Hindlimb muscle (tissue), 1 donor: ENCODE measurements at places on chromosomes 6 and 20. TPM values are rescaled to one million over a fixed set of nuclear protein-coding genes. Genes with fewer than 3 reads are reported as not detected.

SAYSD1 gene
- 10.4 TPM for polyA plus RNA-seq

- DNase-seq = no peak
These were observed 41.7 kb upstream of the ZNF831 start for GRCh38 chr20:59121714-59122565.

DNA sequence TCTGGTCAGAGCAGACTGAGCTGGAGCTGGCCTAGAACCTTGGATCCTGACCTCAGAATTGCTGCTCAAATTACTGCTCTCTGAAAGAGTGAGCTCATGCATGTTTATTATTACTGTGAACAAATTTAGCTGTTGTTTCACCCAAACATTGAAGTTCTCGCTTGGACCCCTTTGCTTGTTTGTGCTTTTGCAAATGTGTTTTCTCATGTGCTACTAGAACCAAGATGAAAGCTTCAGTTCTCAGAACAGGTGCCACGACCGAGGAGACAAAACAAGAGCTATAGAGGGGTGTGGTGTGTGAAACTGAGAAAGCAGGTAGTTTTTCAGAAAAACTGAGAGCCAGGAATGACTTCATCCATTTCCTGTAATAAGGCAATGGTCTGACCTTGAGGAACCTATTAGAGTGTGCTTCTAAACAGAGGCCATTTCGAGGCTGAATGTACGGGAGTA, 50.0 kb upstream of the ESR1 start:
- no peak for DNase-seq

PRIM2 gene
- 6.5 TPM for polyA plus RNA-seq

DNA sequence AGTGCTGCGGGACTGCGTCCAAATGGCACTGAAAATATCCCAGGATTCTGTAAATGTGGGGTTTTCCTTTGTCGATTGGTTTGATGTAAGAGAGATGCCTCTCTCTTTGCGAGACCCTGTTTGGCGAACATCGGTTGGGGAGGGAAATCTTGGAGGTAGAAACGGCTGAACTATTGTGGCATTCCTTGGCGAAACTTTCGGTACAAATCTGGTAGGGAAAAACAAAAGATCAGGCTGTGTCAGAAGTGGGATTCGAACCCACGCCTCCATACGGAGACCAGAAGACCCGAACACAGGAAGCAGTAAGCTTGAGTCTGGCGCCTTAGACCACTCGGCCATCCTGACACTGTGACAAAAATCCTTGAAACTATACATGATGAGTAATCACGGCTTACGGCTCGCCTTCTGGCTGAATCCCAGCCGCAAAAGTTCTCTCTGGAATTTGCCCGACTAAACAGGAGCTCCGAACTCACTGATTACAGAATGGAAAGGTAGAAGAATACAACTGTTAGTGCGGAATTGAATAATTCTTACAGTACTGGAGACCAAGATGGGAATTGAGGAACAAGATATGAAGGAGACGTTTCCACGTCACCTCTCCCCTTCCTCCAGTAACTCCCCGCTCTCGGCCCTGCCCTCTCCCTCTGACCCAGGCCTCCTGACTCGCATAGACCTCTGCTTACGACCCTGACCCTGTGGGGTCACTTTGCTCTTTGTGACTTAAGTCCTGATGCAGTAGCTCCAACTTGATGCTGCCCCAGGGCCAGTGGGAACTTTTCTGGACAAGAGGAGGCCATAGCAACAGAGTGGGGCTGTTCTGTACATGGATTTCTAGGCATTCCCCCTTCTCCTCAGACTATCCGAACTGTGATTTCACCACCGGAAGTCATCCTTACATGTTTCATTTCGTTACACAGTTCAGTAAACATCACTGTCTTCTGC, 132.8 kb upstream of the ZNF184 start:
- no peak for DNase-seq

DNA sequence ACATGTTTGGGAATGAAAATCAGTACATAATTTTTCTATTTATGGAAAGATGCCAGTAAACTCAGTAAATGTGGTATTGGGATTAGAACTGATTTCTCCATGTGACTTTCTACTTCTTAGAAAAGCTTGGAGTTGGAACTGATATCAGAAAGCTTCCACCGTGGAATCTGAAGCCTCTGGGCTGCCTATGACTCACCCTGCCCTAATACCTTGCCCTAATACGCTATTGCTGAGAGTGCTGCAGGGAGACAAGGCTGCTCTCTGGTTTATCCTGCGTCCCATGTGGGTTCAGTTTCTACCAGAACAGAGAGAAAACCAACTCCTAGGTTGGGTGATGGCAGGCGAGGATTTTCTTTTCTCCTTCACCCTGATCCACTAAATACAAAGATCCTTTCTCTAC, 3.3 kb upstream of the STMND1 start:
- DNase-seq = no peak

GABRR2 gene
- 2.0 TPM for polyA plus RNA-seq

DNA sequence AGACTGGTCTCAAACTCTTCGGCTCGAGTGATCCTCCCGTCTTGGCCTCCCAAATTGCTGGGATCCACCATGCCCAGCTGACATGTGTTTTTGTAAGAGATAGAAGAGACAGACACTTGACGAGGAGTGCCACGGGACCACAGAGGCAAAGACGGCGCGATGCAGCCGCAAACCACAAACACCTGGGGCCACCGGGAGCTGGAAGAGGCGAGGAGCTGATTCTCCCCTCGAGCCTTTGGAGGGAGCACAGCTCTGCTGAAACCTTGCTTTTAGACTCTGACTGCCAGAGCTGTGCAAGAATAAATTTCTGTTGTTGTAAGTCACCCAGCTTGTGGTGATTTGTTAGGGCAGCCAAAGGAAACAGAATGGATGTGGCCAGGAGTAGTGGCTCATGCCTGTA, 46.9 kb downstream of the TFAP2C start:
- no peak for DNase-seq

- no peak for DNase-seq
These were observed 7.3 kb downstream of the CCDC167 start for GRCh38 chr6:37492236-37492972.

HSP90AB1 gene
- polyA plus RNA-seq = 976 TPM

GRCh38 chr20:60648556-60648955, 603.5 kb upstream of the CDH4 start:
- DNase-seq = no peak
